Fibroblast of lung (primary cell): ENCODE measurements at places on chromosomes 6 and 20.

DNA sequence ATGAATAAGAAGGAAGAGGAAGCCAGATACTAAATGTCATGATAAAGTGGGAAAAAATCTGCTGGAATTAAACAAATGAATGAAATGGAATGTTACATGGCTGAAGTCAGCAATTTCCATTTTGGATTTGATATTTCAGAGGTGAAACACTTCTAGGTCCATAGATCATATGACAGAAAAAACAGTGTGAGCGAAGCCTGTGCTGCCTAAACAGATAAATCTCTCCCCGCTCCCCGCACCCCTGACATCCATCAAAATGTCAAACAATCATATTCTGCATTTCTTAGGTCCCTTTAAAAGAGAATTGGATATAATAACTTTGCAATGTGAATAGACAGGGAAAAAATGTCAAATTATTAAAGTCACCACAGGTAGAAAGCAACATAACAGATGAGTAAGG lies 26.0 kb upstream of the TRDN start:
- no peaks in the 10 kb centered on the region for H3K27me3 ChIP-seq
- H3K27ac ChIP-seq = no peak overlapping the region
- no peak overlapping the region for H3K4me3 ChIP-seq
- DNase-seq = no peak
- H3K4me1 ChIP-seq = no peaks in the 10 kb centered on the region

- no peak for DNase-seq
- H3K27ac ChIP-seq = no peak overlapping the region
- no peaks in the 10 kb centered on the region for H3K4me1 ChIP-seq
- H3K4me3 ChIP-seq = no peak overlapping the region
- H3K36me3 ChIP-seq = no peaks in the 10 kb centered on the region
These were observed 15.9 kb upstream of the KCNK16 start for GRCh38 chr6:39338397-39338796.

GRCh38 chr6:33880104-33880678 lies 76.4 kb upstream of the MLN start:
- peaks cover 2% of the 10 kb centered on the region for H3K4me1 ChIP-seq
- no peak for DNase-seq
- peaks cover 5% of the 10 kb centered on the region for H3K27me3 ChIP-seq
- H3K36me3 ChIP-seq = no peaks in the 10 kb centered on the region

DNA sequence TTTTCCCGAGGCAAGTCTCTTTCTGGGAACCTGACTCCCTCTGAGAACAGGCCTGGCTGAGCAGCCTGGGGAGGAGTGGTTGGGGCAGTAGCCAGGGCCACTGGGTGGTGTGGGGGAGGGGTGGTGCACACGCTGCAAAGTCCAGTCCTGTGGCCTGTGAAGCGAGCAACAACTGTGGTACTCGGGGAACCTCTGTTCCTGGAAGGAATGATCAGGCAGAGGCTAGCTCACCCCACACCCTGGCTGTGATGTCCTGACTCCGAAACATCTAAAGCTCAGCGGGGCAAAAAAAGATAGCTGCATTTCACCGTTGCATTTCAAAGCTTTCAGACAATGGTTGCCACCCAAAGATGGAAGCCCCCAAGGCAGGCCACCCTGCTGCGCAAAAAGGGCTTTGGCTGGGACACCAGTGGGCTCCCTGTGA lies 25.5 kb downstream of the PCK1 start:
- no peak overlapping the region for H3K4me3 ChIP-seq
- no peak overlapping the region for H3K27ac ChIP-seq
- H3K36me3 ChIP-seq = no peaks in the 10 kb centered on the region
- no peaks in the 10 kb centered on the region for H3K27me3 ChIP-seq
